Ascending aorta (tissue), 2 donors: ENCODE measurements at places on chromosomes 3 and 15.
A peak's percentile ranks its signal among the peaks of the same experiment; 100 is the strongest.

GRCh38 chr3:35690271-35690670, 50.9 kb downstream of the ARPP21 start:
- H3K27ac ChIP-seq = no peak overlapping the region
- no peak overlapping the region for H3K4me3 ChIP-seq
- H3K36me3 ChIP-seq = no peaks in the 10 kb centered on the region
- H3K4me1 ChIP-seq = no peaks in the 10 kb centered on the region

- H3K4me3 ChIP-seq = no peak overlapping the region
- H3K27me3 ChIP-seq = no peaks in the 10 kb centered on the region
- no peak overlapping the region for H3K27ac ChIP-seq
- DNase-seq = no peak
- H3K36me3 ChIP-seq = no peaks in the 10 kb centered on the region
Measured at GRCh38 chr3:35383719-35384555, 255.4 kb upstream of the ARPP21 start.

DNA sequence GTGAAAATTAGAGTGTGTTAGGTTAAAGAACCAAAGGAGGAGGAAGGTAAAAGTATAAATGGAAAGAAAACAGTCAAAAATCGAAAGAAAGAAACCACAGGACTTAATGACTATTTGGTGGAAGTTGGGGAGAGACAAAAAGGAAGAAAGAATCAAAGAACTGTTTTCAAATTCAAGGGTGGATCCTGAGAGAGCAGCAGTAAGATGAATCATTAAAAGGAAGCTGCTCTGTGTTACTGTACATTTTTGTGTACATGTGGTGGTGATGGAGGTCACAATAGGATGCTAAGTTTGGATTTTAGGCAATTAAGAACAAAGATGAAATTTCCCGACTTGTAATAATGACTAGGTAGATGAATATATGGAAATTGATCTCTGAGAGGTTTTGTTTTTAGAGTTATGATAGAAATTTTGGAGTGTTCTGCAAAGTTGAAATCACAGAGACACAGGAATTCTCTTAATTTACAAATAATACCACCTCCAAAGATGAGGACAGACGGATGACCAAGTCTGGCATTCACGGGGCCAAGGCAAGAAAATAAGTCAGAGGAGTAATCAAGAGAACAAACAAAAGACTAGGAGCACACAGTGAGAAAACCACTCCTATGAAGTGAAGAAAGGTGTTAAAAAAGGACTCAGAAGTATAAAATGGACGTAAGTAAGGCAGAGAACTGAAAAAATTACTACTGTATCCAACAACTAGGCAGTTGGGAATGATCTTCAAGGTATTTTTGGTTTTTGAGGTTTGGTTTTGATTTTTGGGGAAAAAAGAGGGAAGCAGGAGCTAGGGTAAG, 7.1 kb downstream of the DHX36 start:
- no peak for DNase-seq
- H3K27ac ChIP-seq = no peak overlapping the region

DNA sequence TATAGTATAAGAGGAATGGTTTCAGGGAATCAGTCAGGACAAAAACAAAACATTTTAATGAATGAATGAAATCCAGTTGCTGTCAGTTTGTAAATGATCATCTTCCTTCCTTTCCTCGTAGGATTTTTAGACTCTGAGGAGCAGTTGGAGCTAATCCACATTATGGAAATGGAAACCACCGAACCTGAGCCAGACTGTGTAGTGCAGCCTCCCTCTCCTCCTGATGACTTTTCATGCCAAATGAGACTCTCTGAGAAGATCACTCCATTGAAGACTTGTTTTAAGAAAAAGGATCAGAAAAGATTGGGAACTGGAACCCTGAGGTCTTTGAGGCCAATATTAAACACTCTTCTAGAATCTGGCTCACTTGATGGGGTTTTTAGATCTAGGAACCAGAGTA, 3.1 kb downstream of the TIPARP start:
- H3K36me3 ChIP-seq = no peaks in the 10 kb centered on the region
- no peaks in the 10 kb centered on the region for H3K27me3 ChIP-seq
- no peak for DNase-seq
- peaks cover 21% of the 10 kb centered on the region for H3K4me1 ChIP-seq

DNA sequence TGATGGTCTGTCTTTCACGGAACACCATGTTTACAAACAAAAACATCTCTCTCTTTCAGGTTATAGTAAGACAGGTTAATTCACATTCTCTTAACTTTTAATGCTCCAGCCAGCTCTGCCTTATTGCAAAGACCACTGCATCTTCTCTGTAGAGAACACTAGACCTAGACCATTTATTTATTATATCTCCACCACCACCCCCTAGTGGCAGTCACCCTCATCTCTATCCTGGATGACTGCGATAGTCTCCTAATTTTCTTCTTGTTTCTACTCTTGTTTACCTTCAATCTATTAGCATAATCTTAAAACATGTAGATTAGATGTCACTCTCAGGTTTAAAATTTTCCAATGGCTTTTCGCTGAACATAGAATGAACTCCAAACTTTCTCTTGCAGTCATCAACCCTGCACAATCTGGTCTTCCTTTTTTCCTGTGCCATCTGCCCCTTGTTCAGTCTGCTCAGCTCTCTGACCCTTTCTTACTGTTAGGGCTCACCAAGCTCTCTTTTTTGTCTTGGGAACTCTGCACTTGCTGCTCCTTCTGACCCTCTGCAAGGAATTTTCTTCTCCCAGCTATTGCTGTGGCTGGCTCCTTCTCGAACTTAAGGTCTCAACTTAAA, 155.6 kb downstream of the SQOR start:
- H3K27me3 ChIP-seq = no peaks in the 10 kb centered on the region
- H3K4me1 ChIP-seq = no peaks in the 10 kb centered on the region
- no peaks in the 10 kb centered on the region for H3K36me3 ChIP-seq
- DNase-seq = no peak
- no peak overlapping the region for H3K27ac ChIP-seq

- H3K4me1 ChIP-seq = no peaks in the 10 kb centered on the region
- H3K27me3 ChIP-seq = no peaks in the 10 kb centered on the region
- no peak for DNase-seq
- H3K4me3 ChIP-seq = no peak overlapping the region
Measured at GRCh38 chr3:31392568-31392967, 140.2 kb upstream of the STT3B start.

DNA sequence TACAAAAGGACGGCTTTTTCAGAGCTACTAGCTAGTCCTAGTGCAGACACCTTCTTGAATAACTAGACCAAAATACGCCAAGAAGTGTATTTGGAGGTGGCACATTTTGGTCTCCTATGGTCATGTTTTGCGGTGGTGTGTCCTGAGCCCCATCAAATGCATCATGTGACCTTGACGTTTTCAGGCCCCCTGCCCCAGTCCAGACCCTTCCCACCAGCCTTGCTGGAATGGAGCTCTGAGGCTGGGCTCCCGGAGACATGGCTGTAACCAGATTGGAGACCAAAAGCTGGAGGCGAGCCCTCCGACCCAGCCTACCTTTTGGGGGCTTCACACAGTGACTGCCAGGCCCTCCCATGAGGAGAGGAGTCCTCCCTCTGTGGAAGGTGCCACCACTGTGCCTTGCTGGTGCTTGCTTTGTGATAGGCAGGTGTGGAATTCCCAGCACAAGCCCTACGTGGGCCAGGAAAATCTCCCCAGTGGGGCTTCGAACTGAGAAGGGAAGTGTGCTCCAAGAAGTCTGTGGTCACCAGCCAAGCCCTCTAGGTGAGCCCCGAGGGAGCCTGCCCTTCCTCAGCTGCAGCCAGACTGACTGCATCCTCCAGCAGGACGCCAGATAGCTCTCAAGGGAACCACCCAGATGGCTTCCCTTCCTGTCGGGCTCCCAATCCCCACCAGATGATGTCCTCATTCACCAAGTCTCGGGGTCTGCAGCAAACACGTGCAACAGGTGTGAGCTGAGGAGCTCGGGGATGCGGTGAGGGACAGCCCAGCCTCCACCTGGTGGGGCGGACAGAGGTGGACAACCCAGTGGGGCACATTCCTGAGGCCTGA, 126.2 kb downstream of the ASB7 start:
- DNase-seq = peak; percentile 58
- no peaks in the 10 kb centered on the region for H3K36me3 ChIP-seq
- no peaks in the 10 kb centered on the region for H3K27me3 ChIP-seq
- no peak overlapping the region for H3K27ac ChIP-seq
- no peak overlapping the region for H3K4me3 ChIP-seq

DNA sequence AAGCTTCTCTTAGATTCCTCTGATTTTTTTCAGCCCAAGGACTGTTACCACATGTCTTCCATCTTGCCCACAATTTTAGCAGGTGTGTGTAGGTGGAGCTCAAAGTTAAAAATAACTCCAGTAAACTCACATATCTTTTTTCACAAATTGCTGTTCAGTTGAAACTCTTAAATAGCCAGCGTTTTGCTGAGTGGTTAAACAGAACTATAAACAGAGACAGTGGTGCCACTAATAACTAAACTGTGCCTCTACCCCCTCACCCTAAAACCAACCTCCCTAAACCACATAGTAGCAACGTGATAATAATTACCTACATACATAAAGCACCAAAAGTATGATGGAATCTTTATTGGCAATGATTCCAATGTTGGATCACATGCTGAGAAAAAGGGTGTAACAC, 525.1 kb downstream of the PDCD6IP start:
- H3K36me3 ChIP-seq = no peaks in the 10 kb centered on the region
- no peak overlapping the region for H3K4me3 ChIP-seq
- no peaks in the 10 kb centered on the region for H3K4me1 ChIP-seq
- no peak overlapping the region for H3K27ac ChIP-seq
- H3K27me3 ChIP-seq = no peaks in the 10 kb centered on the region

GRCh38 chr3:123341871-123342630, 106.8 kb downstream of the ADCY5 start:
- peaks cover 4% of the 10 kb centered on the region for H3K36me3 ChIP-seq
- H3K27me3 ChIP-seq = no peaks in the 10 kb centered on the region
- peaks cover 31% of the 10 kb centered on the region for H3K4me1 ChIP-seq
- H3K27ac ChIP-seq = peak overlapping the region; percentile 36
- DNase-seq = no peak
- no peak overlapping the region for H3K4me3 ChIP-seq

- no peaks in the 10 kb centered on the region for H3K27me3 ChIP-seq
- no peaks in the 10 kb centered on the region for H3K36me3 ChIP-seq
- H3K4me1 ChIP-seq = no peaks in the 10 kb centered on the region
- DNase-seq = no peak
Measured at GRCh38 chr3:175612487-175613196, 753.5 kb downstream of the NAALADL2 start.

DNA sequence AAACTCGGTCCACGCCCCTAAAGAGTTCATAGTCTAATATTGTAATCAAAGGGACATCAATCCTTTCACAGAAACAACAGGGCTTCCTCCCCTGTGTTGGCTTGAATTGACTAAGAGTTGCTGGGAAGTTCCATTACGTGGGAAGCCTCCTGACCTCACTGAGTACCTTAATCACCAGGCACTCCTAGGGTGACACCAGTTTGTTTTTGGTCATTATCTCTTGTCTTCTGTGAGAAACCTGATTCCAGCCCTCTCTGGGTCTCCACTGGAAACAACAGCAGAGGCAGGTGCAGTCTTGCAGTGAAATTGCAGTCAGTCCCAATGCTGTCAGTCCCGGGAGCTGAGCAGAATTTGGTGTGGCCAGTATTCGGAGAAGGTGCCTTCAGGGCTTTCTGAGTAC, 55.4 kb downstream of the BOC start:
- no peak overlapping the region for H3K27ac ChIP-seq
- no peak overlapping the region for H3K4me3 ChIP-seq
- peak; percentile 15 for DNase-seq
- peaks cover 16% of the 10 kb centered on the region for H3K36me3 ChIP-seq

- no peaks in the 10 kb centered on the region for H3K4me1 ChIP-seq
Measured at GRCh38 chr3:61704807-61705206, 143.4 kb downstream of the PTPRG start.

DNA sequence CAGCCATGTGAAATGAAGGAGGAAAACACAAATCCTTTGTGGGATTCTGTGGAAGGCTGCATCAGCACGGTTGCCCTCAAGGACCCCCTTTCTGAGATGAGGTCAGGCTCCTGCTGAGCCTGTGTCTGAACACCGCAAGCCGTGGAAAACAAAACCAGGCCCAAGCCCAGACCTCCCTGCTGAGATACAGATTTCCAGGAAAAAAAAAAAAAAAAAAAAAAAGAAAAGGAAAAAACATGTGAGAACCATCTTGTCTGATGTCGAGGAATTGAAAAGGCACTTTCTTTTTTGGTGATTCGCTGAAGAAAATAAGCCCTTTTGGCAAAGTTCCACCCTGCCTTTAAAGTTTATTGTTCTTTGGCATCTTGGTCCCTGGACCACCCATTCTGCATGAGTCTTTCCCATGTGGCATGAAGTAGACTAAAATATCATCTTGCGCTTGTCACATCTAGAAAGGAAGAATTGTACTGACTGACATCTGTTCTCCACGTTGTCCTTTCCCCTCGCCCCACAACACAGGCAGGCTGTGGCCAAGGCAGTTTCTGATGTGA, 117.6 kb downstream of the CHST2 start:
- H3K27me3 ChIP-seq = no peaks in the 10 kb centered on the region
- no peak overlapping the region for H3K27ac ChIP-seq
- no peak for DNase-seq
- no peak overlapping the region for H3K4me3 ChIP-seq
- no peaks in the 10 kb centered on the region for H3K4me1 ChIP-seq

DNA sequence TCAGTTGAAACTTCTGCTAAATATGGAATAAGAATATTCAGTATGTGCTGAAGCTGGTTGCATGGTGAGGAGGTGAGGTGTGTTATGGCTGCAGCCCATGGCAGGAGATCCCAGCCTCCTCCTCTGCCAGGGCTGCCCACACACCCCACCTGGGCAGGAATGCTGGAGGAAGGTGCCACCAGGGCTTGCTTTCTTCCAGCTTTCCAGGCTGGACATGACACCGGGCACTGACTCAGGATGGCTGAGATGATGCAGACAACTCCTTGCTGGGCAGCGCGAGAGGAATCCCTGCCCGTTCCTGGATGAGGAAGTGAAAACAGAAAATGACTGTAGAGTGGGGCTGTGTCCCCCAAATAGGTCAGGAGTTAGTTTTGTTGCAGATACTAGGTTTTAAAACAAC, 14.1 kb downstream of the GABRG3 start:
- no peaks in the 10 kb centered on the region for H3K4me1 ChIP-seq
- H3K4me3 ChIP-seq = no peak overlapping the region
- H3K36me3 ChIP-seq = no peaks in the 10 kb centered on the region
- H3K27ac ChIP-seq = no peak overlapping the region
- DNase-seq = no peak

DNA sequence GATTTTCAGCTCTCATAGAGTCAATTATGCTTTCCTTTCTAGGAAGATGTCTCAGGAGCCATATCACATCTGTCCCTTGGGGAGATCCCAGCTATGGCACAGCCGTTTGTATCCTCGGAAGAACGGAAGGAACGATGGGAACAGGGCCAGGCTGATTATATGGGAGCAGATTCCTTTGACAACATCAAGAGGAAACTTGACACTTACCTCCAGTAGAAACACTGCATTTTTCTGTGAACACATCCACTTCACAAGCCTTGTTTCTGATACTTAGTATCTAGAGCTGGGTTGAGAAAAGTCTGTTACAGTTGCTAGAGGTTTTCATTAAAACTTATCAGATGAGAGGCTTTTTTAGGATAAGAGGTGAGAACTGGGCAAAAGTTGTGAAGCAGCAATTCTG, 35.4 kb downstream of the GYG1 start:
- no peaks in the 10 kb centered on the region for H3K27me3 ChIP-seq
- H3K4me1 ChIP-seq = peaks cover 2% of the 10 kb centered on the region
- peak overlapping the region; percentile 15 for H3K27ac ChIP-seq
- DNase-seq = no peak
- no peak overlapping the region for H3K4me3 ChIP-seq
